NCI-H146 (cell line): ENCODE measurements at places on chromosomes 1 and 21.
A peak's percentile ranks its signal among the peaks of the same experiment; 100 is the strongest.

- peak; percentile 18 for DNase-seq
Observed at GRCh38 chr1:87953732-87954344, 625.2 kb downstream of the LMO4 start.

GRCh38 chr21:15514073-15514946 is 215.5 kb upstream of the USP25 start:
- no peak for DNase-seq

DNA sequence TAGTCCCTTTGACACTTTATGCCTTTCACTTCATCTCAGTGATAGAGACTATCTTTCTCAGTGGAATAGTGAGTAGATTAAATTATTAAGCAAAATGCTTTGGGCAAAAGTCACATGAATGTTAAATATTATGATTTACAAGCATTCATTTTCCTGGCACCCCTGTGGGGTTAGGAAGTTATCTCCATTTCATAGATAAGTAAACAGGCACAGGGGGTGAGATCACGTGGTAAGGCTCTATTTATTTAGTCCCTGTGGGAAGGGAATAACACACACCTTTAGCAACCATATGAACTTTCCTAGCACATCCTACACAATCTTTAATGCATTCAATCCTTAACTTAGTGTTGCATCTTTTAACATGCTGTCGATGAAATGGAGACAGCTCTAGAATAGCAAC is 12.3 kb downstream of the PSMB2 start:
- peak; percentile 40 for DNase-seq

DNA sequence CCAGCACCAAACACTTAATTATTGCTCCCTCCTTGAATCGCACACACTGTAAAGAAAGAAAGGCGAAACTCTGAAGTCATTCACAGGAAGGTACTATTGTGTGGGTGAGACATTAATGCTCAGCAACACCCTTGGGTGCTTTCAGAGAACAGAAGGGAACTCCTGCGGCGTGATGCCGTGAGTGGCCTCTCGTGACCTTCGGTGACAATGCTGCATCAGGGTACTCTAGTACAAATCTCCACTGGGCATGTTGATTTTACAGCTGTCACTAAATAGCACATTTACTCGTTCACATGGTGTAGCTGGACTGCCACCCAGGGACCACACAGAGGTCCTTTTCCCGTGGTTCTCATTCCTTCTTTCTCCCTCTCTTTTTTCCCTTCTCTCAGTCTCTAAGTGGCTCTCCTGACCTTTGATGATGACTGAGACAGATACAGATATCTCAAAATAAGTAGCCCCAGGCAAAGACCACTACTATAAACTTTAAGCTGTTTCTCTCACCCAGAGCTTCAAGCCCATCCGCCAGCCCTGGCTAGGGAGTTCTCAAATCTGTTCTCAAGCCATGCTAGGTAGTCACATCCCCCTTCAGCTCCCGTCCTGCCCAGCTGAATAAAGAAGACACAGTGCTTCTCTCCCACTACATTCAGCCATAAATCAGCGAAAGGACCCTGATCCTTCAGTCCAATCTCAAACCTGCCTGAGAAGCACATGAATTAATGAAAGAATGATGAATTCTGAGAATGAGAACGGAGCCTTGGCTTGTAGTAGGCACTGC is 223.4 kb upstream of the FMN2 start:
- peak; percentile 63 for DNase-seq

GRCh38 chr1:168921629-168922028 is 184.9 kb upstream of the ATP1B1 start:
- no peak for DNase-seq

DNA sequence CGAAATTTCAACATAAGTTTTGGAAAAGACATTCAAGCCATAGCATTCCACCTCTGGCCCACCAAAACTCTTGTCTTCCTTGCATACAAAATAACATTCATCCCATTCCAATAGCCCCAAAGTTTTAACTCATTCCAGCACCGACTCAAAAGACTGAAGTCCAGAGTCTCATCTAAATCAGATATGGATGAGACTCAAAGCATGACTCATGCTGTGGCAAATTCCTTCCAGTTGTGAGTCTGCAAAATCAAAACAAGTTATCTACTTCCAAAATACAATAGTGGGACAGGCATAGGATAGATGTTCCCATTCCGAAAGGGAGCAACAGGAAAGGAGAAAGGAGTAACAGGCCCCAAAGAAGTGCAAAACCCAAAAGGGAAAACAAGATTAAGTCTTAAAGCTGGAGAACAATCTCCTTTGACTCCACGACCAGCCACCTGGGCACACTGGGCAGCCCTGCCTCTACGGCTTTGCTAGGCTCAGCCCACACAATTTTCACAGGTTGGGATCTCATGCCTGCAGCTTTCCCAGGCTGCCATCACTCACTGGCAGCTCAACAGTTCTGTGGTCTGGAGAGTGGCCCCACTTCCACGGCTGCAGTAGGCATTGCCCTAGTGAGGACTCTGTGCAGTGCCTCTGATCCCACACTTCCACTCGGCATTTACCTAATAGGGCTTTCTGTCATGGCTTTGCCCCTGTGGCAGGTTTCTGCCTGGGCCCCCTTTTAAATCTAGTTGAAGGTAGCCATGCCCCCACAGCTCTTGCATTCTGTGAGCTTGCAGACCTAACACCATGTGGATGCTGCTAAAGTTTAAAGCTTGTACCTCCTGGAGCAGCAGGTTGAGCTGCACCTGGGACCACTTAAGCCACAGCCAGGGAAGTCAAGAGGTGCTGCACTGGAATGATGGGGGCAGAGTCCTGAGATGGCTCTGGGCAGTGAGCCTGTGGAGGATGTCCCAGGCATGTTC is 51.0 kb downstream of the RUNX3 start:
- no peak for DNase-seq

- DNase-seq, result no peak
Observed at GRCh38 chr21:28089599-28090441, 902.9 kb downstream of the LTN1 start.

- DNase-seq, result no peak
Observed at GRCh38 chr1:230105754-230106625, 39.0 kb downstream of the GALNT2 start.

DNA sequence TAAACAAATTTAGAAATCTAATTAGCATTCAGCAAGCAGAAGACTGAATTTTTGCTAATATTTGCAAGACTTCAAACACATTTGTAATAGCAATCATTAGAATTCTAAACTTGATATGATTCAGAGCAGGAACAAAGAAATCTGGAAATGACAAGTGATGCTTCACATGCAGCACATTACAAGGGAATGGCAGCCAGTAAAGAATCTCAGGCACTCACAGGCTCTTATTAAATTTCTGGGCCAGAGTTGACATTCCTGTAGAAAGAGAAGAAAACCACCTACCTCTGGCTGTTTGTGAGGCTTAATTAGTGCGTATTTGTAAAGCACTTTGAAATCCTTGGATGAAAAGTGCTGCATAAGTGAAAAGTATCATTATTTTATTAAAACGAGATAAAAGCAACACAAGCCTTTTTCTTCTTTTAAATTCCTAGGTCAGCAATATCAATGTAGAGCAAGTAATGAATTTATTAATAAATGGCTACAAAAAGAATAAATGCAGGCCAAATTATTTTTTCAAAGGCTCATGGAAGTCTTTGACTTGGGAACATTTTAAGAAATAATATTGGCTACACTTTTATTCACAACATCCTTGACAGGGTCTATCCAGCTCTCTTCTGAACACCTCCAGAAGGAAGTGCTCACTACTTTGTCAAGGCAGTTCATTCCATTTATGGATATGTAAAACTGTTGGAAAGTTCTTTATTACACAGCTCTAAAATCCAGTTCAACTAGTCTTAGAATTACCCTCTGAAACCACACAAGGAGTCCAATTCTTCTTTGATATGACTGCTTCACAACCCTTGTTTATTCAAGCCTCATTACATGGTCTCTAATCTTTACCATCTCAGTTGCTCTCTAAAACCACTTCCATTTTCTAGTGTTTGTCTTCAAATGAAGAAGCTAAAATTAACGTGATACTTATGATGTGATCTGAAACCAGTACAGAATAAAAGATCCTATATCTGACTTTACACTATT is 32.1 kb upstream of the SCYL3 start:
- no peak for DNase-seq

DNA sequence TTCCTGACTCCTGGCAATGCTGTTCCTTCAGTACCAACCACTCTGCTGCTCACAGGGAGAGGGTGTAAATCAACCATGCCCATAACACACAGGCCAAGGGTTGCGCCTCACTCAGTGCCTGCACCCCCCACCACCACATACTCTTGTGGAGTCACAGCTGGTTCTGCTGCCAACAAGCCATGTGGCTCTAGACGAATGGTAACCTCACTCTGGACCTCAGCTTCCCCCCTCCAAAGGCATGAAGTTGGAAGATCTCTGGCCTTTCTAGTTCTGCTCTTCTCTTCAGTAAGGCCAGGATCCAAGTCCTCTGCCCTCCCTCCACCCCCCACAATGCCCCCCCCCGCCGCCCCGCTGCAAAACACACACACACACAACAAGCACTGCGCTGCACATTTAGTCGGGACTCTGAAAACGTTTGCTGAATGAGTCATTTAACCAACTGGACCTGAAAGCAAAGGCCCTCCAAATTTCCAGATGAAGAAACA is 1.7 kb upstream of the GLIS1 start:
- no peak for DNase-seq

DNA sequence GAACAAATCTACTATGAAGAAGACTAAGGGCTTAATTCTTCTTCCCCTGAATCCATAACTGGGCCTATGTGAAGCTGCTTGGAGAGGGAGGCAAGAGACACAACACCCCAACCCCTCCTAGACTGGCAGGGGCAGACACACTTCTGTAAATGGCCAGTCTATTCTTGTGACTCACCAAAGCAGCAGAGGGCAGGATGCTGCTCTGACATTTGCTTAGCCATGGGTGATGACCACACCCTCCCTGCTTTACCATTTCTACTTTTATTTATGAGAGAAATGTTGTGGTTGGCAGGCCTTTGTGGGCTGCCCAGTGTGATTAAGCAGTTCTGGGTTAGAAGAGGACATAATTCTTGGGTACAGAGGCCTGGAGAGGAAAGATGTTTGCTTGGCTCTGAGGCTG is 189.8 kb upstream of the DPYD start:
- no peak for DNase-seq

- DNase-seq, result no peak
Observed at GRCh38 chr1:50666849-50667248, 243.6 kb upstream of the DMRTA2 start.

GRCh38 chr21:40051801-40052200 is 184.6 kb downstream of the PCP4 start:
- DNase-seq, result no peak
